ENCODE measurements at places on chromosomes 7 and 10. TPM values are rescaled to one million over a fixed set of nuclear protein-coding genes. Genes with fewer than 3 reads are reported as not detected.

GRCh38 chr10:93190372-93190771 lies 116.7 kb downstream of the CYP26A1 start:
- no peaks in the 10 kb centered on the region for H3K36me3 ChIP-seq
- no peak overlapping the region for H3K4me3 ChIP-seq
- no peak overlapping the region for H3K27ac ChIP-seq

RP9 gene
- total RNA-seq: 14.2 TPM

HOGA1 gene
- total RNA-seq: 18.8 TPM

GRCh38 chr7:154843670-154844237 lies 159.2 kb downstream of the PAXIP1 start:
- peaks cover 2% of the 10 kb centered on the region for H3K27me3 ChIP-seq
- peaks cover 23% of the 10 kb centered on the region for H3K4me1 ChIP-seq
- H3K27ac ChIP-seq: no peak overlapping the region
- peak; percentile 21 for DNase-seq

DNA sequence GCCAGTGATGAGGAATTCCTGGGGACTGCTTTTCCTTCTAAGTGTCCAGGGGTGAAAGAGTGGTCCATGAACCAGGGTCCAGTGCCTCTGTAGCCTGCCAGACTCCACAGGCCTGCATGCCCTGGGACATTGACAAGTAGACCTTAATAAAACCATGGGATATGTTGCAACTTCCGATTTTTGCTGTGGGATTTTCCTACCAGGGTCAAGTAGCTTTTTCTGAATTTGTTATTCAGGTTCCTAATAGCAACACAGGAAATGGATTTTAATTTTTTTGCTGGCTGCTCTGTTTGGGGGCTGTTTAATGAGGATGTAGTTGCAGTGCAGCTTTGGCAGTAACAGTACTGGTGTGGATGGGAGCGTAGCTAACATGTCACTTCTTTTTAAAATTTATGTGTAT lies 42.1 kb downstream of the WBP1L start:
- peaks cover 24% of the 10 kb centered on the region for H3K4me1 ChIP-seq
- no peak for DNase-seq
- no peaks in the 10 kb centered on the region for H3K36me3 ChIP-seq
- H3K27me3 ChIP-seq: no peaks in the 10 kb centered on the region
- no peak overlapping the region for H3K27ac ChIP-seq

- no peak for DNase-seq
- peaks cover 16% of the 10 kb centered on the region for H3K27me3 ChIP-seq
- H3K4me3 ChIP-seq: no peak within 1 kb of the TSS
Measured at GRCh38 chr7:74027683-74028320, at the start of gene ELN. Gene ELN, plus strand, starts transcription at chr7:74028173. Its CDS starts 15 bp downstream, at chr7:74028188.

GRCh38 chr7:14332155-14332554 lies 342.7 kb upstream of the ETV1 start:
- H3K27me3 ChIP-seq: no peaks in the 10 kb centered on the region
- H3K36me3 ChIP-seq: no peaks in the 10 kb centered on the region
- H3K4me3 ChIP-seq: no peak overlapping the region
- no peaks in the 10 kb centered on the region for H3K4me1 ChIP-seq
- H3K27ac ChIP-seq: no peak overlapping the region

GRCh38 chr7:134747326-134747725 lies 32.1 kb upstream of the CALD1 start:
- H3K4me3 ChIP-seq: no peak overlapping the region
- no peak overlapping the region for H3K27ac ChIP-seq
- no peaks in the 10 kb centered on the region for H3K36me3 ChIP-seq
- H3K4me1 ChIP-seq: no peaks in the 10 kb centered on the region

- no peaks in the 10 kb centered on the region for H3K4me1 ChIP-seq
- H3K4me3 ChIP-seq: no peak overlapping the region
- no peak overlapping the region for H3K27ac ChIP-seq
- no peaks in the 10 kb centered on the region for H3K36me3 ChIP-seq
Measured at GRCh38 chr10:128596906-128597305, 470.7 kb upstream of the MKI67 start.

RNF32 gene
- total RNA-seq: not detected

GRCh38 chr10:70299876-70300275 lies 16.1 kb upstream of the NPFFR1 start:
- H3K36me3 ChIP-seq: peaks cover 22% of the 10 kb centered on the region
- H3K27me3 ChIP-seq: no peaks in the 10 kb centered on the region
- H3K4me3 ChIP-seq: no peak overlapping the region
- H3K27ac ChIP-seq: no peak overlapping the region
- H3K4me1 ChIP-seq: no peaks in the 10 kb centered on the region

TMEM229A gene
- total RNA-seq: not detected

- DNase-seq: no peak
- H3K27ac ChIP-seq: no peak overlapping the region
- no peaks in the 10 kb centered on the region for H3K27me3 ChIP-seq
- H3K4me3 ChIP-seq: no peak overlapping the region
- no peaks in the 10 kb centered on the region for H3K4me1 ChIP-seq
Measured at GRCh38 chr7:97982647-97983046, 7.3 kb downstream of the OCM2 start.

DNA sequence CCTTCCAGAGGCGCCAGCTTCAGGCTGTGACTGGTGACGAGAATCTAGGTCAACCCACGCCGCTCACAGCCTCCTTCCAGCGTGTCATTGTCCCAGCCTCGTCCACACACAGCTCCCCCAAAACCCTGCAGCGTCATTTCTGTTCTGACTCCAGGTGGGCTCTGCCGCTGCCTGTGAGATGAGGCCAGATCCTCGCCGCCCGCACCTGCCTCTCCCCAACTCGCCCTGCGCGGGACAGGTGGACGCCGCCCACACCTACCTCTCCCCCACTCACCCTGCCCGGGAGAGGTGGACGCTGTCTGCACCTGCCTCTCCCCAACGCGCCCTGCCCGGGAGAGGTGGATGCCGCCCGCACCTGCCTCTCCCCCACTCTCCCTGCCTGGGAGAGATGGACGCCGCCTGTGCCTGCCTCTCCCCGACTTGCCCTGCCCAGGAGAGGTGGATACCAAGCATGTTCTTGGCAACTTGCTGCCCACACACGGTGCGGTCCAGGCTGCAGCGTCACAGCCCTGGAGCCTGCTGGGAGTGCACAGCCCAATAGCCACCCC lies 32.0 kb upstream of the CFAP46 start:
- H3K4me3 ChIP-seq: no peak overlapping the region
- no peaks in the 10 kb centered on the region for H3K4me1 ChIP-seq
- DNase-seq: no peak
- no peaks in the 10 kb centered on the region for H3K36me3 ChIP-seq

DNA sequence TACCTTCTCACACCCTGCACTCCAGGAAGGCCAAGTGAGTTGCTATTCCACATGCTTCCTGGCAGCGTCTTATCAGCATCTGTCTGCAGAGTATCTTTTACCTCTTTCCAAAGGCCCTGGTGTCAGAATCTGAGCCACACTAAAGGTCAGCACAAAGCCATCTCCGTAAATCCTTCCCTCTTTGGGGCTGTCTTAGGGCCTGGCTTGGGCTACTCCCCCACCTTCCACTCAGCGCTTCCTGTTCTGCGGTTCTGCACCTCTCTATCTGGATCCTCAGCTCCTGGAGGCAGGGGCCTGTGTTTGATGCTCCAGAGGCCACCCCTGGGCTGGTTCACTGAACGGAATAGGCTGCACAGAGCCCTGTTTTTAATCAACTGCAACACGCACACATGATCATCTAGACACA lies 334.8 kb upstream of the GALNT17 start:
- peaks cover 19% of the 10 kb centered on the region for H3K4me1 ChIP-seq
- no peak overlapping the region for H3K4me3 ChIP-seq
- no peak overlapping the region for H3K27ac ChIP-seq
- no peak for DNase-seq
- no peaks in the 10 kb centered on the region for H3K36me3 ChIP-seq

DNA sequence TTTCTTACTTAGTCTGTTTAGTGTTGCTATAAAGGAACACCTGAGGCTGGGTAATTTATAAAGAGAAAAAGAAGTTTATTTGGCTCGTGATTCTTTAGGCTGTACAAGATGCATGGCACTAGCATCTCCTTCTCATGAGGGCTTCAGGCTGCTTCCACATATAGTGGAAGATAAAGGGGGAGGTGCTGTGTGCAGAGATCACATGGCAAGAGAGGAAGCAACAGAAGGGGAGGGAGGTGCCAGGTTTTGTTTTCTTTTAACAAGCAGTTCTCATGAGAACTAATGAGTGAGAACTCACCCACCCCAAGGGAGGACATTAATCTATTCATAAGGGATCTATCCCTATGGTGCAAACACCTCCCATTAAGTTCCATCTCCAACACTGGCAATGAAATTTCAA lies 17.3 kb downstream of the CYP2E1 start:
- no peaks in the 10 kb centered on the region for H3K36me3 ChIP-seq
- H3K27me3 ChIP-seq: peaks cover 2% of the 10 kb centered on the region
- DNase-seq: no peak
- H3K4me3 ChIP-seq: no peak overlapping the region

GRCh38 chr10:98264378-98265065 lies 3.5 kb downstream of the LOXL4 start:
- H3K27ac ChIP-seq: no peak overlapping the region
- H3K4me1 ChIP-seq: peaks cover 61% of the 10 kb centered on the region
- no peaks in the 10 kb centered on the region for H3K36me3 ChIP-seq
- DNase-seq: no peak

- H3K27ac ChIP-seq: no peak overlapping the region
- H3K27me3 ChIP-seq: no peaks in the 10 kb centered on the region
- H3K4me3 ChIP-seq: no peak overlapping the region
- DNase-seq: no peak
- no peaks in the 10 kb centered on the region for H3K4me1 ChIP-seq
- no peaks in the 10 kb centered on the region for H3K36me3 ChIP-seq
Measured at GRCh38 chr7:17951742-17952254, 11.5 kb upstream of the SNX13 start.
